AG10803 (cell line): ENCODE measurements at places on chromosomes 1 and 21.

DNA sequence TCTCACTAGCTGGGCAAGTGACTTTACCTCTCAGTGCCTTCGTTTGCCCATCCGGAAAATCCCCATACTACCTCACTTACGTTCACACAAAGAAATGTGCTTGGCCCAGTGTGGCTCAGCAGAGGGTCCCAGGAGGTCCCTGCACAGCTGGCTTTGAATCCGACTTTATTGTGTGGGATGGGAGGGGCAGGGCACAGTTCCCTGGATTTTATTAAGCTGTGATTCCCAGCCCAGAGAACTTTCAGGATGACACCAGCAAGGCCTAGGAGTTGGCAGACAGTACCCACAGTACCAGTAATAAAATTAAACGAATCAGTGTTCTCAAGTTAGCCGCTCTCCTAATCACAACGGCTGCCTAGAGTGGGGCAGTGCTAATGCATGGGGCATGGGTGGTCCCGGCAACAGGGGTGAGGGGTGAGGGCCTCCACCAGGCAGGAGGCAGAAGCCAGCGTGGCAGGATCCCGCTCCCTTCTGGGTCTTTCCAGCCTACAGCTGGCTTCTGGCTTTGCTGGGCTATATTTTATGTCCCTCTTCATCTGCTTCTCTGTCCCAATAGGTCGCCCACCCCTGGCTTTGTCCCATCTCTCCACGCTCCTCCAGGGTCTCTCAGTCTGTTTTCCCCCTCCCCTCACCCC lies 74.9 kb downstream of the VWA5B1 start:
- DNase-seq = no peak

DNA sequence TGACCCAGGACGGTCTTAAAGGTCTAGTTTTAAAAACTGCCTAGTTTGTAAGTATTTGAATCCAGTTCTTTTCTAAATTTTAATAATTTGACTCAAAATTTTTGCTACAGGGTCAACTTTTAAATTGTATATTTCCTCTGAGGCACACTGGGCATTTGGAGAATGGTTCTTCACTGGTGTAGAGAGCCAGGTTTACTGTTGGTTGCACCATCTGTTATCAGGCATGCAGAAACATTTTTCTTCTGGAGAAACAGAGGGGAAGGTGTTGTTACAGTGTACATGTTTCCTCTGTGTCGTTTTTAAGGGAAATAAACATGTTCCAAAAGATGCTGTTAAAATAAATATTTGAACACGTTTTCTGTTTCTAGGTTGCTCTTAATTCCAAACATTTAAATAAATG lies 39.0 kb upstream of the RWDD3 start:
- no peak for DNase-seq

DNA sequence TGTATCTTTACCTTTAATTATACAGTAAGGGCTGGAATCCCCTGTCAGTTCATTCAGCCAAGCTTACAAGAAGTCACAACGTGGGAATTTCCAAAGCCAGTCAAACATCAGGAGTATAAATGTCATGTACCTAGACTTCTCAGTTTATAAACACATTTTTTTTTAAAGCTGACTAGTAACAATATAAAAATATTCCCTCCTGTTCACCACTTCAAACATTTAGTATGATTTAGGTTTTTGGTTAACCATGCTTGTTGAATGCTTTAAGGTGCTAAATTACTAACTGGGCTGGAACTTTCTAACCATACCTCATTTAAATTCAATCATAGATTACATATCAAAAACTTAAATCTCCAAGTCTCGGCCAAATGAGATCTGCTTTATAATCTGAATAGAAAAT lies 44.0 kb downstream of the JAK1 start:
- no peak for DNase-seq

- DNase-seq = no peak
These were observed 12.3 kb downstream of the SLC19A1 start for GRCh38 chr21:45529785-45530422.

DNA sequence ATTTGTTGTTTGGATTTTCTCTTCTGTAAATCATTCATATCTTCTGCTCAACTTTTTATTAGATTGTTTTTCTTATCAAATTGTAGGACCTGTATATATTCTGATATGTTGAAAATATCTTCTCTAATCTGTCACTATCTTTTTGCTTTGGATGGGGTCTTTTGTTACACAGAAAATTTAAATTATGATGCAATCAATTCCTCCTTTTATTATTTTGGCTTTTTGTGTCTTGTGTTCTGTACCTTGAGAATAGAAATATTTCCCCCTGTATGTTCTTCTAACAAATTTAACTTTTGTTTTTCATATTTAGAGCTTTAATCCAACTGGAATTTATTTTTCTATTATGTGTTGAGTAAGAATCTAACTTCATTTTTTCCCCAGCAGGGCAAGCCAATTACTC lies 3.2 kb upstream of the AVPR1B start:
- DNase-seq = no peak

DNA sequence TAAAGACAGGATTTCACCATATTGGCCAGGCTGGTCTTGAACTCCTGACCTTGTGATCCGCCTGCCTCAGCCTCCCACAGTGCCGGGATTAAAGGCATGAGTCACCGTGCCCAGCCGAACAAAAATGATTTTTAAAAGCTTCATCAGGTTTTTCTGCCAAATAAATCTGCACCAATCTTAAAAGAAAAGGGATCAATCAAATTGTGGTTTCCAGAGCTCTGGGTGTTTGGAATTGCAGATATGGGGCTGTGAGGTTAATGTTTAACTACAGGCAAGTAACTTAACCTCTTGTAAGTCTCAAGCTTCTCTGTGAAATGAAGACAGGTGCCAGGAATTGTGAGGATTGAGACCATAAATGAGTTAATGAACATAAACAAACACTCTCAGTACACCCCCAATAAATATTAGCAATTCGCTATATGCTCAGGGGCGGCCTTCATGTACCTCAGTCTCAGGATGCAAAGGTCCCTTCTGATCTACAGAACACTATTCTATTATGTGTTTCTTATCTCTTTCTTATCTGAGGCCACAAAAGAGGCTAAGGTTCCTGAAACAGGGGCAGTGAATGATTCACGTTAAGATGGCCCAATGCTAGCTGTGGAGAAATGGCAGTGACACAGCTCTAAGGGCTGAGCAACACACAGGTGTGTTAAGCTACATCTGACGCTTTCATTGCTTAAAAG lies 7.1 kb upstream of the GNPAT start:
- DNase-seq = no peak

DNA sequence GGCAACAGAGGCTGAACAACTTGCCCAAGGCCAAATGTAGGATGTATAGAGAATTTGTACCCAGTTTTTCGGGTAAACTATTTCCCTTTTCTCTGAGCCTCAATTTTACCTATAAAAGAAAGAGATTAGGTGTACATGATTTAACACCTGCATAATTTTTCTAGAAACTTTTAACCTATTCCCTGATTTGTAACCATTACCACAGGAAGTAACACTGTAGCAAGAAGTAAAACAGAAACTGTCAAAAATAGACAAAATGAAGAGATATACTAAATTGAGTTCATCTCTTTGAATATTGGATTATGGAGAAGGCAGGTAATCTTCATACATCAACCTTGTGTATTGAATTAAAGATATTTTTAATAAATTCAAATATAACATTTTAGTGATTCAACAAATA lies 136.2 kb downstream of the ZC3H11B start:
- no peak for DNase-seq

DNA sequence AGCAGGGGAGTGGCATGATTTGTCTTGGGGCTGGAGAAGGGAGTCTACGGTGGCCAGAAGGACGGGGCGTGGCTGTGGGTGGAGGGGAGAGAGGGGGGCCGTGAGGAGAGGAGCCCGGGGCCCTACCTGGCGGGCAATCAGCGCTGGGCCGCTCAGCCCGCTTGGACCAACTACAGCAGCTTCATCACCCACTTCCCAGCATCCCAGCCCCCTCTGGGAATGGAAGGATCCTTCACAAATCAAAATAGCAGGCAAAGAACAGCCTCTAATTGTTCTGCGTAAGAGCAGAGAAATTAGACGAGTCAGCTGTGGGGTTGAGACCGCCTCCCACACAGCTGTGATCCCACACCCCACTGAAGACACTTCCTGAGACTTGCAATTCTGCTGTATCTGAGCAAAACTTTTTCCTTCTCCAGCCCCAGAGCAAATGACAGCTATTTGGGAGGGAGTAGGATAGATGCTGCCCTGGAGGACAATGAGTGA lies 43.5 kb downstream of the OPRD1 start:
- DNase-seq = no peak

GRCh38 chr1:17248781-17249180 lies at the start of gene PADI3:
PADI3 (plus strand) TSS chr1:17249098; CDS start chr1:17249138, 40 bp downstream.
- DNase-seq = no peak

GRCh38 chr1:19128968-19129514 lies 81.0 kb downstream of the UBR4 start:
- DNase-seq = no peak

DNA sequence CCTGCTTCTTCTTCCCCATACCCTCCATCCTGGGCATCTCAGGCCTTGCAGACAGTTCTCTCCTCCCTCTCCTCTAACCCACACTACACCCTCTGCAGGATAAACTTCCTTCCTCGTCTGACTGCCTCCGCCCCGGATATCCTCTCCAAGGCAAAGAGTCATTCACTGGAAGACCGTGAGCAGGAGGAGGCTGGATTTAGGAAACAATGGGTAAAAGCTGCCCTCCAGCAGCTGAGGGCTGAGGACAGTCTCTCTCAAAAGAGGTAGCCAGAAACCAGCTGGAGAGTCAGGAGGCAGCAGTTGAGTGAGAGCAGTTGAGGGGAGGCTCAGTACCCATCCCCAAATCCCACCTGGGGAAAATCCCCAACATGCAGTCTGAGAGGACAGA lies 1.4 kb downstream of the CSRP1 start:
- DNase-seq = peak; percentile 70

DNA sequence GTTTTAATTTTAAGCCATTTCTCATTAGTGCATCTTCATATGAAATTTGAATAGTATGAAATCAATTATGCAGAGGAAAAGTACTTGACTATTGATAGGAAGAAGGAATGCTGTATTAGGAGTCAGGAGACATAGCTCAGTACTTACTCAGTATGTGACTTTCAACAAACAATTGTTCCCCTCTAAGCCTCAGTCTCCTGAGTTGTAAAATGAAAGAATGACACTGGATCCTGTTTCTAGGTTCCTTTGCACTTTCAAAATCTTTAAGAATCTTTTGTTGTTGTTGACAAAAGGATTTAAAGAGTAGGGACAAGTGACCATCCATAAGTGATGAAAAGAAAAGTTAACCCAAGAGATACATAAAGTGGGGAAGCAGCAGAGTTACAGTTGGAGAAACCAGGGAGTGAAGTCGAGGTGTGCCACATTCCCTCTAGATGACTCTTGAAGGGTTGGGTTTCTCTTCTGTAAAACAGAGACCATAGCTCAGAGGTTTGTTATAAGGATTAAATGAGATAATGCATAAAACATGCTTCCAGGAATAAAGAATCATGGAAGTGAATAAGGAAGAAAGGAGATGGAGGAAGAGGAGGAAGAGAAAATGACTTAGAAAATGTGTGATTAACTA lies 105.7 kb upstream of the KCNJ15 start:
- DNase-seq = no peak

DNA sequence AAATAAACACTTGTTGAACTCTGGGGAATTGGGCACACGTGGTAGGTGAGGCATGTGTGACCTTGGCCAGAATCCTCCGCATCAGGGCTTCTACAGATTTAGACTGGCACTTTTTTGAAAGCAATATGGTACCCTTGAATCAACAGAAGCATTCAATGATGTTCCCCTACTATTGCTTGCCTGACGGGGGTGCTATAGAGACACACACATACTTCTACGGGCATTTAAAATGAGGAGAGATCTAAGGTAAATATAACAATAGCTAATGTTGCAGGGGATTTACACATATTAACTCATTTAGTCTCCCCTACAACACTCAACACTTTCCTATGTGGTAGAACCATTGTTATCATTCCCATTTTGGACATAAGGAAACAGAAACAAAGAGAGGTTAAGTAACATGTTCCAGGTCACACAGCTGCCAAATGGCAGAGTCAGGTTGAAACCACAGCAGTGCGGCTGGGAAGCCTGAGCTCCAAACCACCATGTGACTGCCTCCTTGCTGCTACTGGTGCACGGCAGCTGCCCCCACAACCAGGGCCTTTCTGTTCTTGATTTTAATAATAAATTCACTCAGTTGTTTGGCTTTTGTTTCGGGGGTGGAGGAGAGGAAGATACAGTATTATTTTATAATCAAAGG lies 147.4 kb downstream of the ZNF281 start:
- no peak for DNase-seq

GRCh38 chr1:14912839-14913481 lies 240.6 kb upstream of the TMEM51 start:
- DNase-seq = no peak

DNA sequence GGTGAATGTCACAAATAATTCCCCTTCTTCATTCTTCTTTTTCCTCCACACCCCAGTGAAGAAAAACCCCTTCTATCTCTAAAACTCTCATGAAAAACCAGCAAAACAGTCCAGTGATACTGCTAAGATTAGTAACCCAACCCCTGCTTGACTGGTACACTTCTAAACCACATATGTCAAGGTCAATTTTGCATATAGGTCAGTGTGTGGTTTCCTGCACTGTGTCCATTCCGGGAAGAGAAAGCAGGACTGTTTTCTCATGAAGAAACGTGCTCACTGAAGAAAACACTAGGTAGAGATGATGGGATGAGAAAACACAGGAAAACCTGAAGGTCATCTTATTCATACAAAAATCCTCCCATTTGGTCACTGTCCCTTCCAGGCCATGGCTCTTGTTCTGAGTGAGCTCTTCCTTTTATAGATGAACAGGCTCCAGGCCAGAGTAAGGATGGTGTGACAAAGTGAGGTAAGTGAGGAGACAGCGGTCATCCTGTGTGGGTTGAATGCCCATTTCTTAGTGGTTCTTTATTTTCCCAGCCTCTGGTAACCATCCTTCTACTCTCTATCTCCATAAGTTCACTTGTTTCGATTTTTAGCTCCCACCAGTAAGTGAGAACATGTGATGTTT lies 122.7 kb downstream of the FASLG start:
- DNase-seq = no peak

- no peak for DNase-seq
These were observed 263.1 kb downstream of the CAMTA1 start for GRCh38 chr1:7048395-7048794.

DNA sequence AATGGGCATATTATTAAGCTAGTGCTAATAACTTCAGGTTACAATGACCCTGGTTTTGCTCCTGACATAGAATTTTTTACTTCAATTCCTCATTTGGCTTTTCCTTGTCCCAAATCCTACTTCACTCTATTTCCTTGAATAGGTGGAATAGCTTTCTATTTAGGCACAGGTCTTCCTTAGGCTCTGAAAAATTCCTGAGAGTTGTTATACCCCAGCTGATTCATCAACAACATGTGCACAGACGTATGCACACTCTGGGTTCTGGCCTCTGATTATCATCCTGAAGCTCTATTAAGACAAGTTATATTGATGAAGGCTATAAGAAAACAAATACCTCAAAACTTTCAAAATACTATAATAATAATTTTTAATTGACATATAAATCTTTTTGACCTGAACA lies 172.4 kb downstream of the NTMT2 start:
- DNase-seq = no peak
